ENCODE measurements at places on chromosomes 2 and 18.

DNA sequence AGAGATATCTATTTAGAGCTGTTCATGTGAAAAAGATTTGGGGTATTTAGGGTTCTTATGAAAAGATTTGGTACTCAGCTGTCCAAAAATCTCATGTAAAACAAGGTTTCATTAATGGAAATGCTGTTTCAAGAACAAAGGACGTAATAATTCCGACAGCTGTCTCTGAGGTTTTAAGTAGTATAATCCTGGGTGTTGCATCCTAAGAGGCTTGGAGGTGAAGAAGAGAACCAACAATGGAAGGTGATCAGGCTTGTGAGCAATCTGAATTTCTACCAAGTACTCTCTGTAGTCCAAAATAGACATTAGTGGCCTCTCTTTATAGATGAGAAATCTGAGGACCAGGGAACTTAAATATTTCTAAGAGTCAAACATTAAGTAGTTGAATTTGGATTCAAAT is 205.1 kb downstream of the BABAM2 start:
- DNase-seq = no peak

DNA sequence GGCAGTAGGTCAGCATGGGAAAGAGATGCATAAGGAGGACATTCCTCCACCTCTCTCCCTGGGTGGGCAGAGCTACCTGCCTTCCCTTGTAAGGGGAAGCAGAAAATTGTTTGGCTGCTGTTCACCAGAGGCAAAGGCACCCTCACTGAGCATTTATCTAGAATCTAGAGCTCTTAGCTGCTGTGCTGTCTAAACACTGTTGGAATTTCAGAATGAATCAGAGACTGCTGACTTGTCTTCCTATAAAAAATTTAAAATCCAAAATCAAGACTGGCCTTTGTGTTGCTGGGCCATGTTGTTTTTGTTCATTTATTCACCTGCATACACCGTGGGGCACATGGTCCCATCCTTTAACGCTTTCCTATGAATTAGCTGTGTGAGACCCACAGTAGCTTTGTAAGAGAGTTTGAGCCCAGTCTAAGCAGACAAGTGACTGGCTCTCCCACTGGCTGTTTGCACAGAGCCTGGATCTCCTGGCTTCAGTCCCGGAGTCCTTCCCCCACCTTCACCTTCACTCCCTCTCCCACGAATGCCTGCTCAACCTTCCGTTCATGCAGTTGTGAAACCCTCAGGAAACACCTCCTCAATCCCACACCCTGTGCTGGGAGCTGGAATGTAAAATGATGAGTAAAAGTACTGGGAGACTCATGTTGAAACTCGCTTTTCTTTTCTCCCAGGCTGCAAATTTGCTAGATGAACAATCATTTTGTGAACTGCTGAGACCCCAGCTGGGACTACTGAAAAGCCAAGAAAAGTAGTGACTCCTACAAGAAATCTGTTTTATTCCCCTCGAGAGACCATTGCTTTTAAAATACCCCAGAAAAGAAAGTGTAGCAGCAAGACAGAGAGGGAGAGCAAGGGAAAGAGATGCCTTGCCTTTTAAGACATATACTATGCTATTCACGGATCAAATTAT is 76.2 kb downstream of the FAM168B start:
- DNase-seq = no peak

- DNase-seq = no peak
These were observed 1.3 kb downstream of the ING5 start for GRCh38 chr2:241703032-241703604.

- no peak for DNase-seq
These were observed 20.1 kb upstream of the FLACC1 start for GRCh38 chr2:201377218-201377617.

- no peak for DNase-seq
These were observed 8.5 kb upstream of the ARHGAP25 start for GRCh38 chr2:68726100-68726499.

- DNase-seq = no peak
These were observed 316 bp downstream of the WDR12 start for GRCh38 chr2:202911203-202911511.

GRCh38 chr2:33134086-33134771 is 187.5 kb downstream of the LTBP1 start:
- no peak for DNase-seq

DNA sequence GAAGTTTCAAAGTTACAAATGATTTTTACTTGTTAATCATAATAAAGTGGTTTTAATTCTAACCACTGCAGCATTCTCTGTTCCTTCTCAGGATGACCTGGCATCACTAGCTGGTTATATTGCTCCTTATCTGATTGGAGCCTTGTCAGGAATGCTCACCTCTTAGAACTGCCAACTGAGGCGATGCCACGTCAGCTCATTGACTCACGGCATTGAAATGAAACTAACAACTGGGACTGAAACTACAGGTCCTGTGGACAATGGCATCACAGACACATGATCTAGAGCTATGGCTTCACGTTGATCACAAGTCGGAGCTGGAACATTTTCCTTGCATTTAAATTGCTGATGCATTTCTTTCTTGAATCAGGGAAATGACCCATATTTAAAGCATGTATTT is 54.9 kb upstream of the MAP2 start:
- no peak for DNase-seq

DNA sequence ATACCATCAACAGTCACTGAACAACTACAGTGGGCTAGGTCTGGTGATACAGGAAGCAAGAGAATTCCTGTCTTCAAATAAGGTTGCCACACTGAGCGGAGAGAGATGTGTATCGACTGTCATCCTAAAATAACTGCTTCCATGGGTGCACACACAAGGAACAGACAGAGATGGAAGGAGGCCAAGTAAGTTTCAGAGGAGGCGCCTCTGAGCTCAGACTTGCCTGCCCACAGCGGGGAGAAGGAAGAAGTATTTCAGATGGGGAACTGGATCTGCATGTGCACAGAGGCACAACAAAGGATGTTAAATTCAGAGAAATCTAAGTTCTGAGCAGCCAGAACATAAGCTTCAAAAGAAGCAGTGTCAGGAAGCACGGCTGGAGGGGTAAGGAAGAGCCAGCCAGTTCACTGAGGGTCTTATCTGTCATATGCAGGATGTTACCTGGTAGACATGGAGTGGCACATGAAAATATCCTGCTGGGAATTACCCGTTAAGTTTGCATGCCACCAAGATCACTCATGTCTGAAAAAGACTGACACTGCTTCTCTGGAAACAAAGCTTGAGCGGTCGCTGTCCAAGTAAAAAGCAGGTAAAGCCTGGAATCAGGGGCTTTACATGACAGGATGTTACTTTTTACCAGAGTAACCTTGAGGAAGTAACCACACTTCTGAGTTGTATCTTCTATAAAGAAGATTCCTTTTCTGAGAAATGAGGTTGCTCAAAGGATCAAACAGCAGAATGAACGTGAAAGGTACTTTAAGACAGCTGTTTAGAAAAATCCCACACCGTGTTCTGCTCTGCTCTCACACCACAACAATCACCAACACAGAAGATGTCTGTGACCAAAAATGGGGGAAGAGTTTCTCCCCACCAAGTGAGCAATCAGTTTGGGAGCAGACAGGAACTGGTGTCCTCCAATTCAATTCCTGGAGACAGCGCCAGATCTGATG is 260.2 kb downstream of the NBAS start:
- DNase-seq = no peak

DNA sequence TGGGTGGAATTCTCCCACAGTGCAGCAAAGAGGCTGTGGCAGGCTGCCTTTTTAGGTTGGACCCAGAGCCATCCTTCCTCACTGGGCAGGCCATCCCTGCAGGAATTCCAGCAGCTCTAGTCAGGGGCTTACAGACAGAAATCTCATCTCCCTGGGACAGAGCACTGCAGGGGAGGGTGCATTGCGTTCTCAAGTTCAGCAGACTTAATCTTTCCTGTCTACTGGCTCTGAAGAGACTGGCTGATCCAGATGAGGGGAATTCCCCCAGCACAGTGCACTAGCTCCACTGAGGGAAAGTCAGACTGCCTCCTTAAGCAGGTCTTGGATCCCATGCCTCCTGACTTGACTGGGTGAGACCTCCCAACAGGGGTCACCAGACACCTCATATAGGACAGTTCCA is 899.7 kb upstream of the VRK2 start:
- no peak for DNase-seq

DNA sequence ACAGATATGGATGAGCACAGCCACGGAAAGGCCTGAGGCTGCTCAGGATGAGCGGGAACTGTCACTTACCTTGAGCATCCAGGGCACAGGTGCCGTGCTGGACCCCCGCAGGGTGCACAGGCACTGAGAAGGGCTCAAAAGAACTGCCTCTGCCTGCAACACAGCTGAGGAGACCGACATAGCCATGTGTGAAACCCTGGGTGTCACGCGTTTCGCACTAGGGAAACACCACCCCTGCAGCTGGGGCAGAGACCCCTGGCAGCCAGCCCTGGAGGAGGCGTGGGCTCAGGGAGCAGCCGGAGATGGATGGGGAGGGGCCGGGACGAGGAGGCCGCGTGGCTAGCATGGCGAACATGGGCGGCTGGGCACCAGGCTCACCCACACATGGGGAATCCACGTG is 228.9 kb downstream of the EIPR1 start:
- no peak for DNase-seq

DNA sequence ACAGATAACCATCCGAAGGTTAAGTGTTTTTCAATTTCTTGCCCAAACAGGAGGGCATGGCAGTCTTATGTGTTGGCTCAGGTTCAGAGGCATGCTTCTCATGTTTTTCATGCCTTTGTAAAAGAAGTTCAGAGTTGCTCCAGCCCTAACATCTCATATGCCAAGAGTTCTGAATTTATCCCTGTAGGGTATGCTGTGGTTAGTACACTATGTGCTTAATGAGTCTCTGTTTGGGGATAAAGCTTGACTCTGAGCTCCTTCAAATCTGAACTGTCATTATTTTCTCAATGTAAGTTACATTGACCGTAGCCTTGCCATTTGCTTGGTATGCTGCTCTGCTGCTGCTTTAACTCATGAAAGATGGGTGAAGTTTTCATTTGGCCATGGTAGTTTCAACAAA is 67.9 kb upstream of the PNPT1 start:
- DNase-seq = no peak

- no peak for DNase-seq
These were observed 43.1 kb upstream of the SELENOI start for GRCh38 chr2:26302846-26303245.

GRCh38 chr2:167258712-167259111 is 370.4 kb downstream of the XIRP2 start:
- no peak for DNase-seq

GRCh38 chr2:151668737-151669136 is 65.5 kb downstream of the NEB start:
- no peak for DNase-seq

DNA sequence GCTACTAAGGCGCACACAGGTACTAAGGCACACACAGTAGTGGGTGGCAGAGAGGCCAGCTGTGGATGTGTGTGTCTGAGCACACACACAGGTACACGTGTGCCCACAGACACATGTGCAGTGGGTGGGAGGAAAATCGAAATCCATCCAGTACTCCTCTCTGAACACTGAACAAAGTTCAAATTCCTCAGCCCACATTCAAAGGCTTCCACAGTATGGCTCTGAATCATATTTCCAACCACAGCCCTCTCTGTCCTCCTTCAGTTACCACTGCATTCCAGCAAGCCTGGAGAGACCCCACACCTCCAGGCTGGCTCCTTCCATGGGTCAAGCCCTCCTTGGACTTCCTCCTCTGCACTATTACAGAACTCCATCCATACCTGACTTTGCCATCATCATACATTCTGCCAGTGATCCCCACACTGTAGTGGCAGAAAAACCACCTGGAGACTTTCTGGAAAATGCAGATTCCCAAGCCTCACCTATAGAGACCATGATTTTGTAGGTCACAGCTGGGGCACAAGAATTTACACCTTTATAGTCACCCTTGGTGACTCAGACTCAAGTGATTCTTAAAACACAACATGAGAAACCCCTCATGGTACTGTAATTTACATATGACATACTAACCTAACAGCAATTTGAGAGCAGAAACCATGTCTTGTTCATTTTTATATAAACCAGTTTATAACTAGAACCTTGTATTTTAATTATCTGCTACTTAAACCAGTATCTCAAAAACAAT is 31.4 kb downstream of the EPG5 start:
- no peak for DNase-seq

DNA sequence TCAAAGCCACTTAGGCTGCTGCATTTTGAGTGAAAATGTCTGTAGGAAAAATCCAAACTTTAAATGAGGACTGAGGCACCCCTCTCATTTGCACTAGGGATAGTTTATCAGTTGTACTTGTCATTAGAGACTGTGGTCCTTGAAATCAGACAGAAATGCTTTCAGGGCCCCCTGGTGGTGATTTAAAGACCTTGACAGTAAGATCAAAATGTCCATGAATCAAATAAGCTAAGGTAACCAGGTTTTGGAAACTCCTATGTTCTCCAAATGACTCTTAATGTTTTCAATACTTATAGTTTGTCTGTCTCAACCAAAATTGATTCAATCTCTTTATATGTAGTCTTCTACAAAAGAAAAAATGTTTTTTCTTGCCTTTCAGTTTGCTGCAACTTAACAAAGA is 28.8 kb upstream of the DDX18 start:
- DNase-seq = peak; percentile 26

DNA sequence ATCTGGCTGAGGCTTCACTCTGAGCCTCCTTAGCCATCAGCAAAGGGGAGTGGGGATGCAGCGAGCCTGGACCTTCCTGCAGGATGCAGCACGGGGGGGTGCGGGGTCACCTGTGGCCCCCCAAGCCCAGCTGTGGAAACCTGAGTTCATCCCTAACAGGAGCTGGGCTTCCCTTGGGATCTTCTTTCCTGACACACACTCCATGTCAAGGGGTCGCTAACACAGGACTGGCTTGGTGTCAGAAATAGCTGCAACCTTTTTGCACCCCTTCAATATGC is 174.7 kb downstream of the RTP5 start:
- no peak for DNase-seq

DNA sequence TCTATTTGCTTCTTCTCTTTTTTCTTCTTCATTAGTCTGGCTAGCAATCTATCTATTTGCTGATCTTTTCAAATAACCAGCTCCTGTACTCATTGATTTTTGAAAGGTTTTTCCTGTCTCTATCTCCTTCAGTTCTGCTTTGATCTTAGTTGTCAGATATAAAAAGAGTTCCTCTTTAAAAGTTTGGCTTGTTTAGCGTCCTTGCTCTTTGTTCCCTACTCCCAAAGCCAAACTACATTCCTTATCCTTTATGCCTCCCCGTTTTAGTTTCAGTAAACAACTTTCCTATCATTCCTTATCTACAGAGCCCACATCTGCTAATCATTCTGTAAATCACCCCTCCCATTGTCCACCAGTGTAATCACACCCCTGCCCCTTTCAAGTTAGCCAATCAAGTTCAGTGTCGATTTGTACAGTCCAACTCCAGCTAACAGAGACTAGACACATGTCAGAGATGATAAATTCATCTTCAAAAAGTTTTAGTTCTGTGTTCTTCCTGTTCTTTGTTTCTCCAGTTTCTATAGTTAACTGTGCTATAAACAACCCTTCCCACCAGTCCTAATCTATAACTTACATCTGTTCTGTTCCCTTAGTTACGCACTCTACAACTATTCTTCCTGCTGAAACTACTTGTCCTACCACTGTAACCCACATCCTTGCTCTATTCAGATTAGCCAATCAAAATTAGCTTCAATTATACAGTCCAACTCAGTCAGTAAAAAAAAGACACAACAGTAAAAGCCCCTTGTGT is 44.4 kb downstream of the TFPI start:
- DNase-seq = no peak
